ENCODE measurements at places on chromosomes 1 and 21. TPM values are rescaled to one million over a fixed set of nuclear protein-coding genes. Genes with fewer than 3 reads are reported as not detected.
A peak's percentile ranks its signal among the peaks of the same experiment; 100 is the strongest.

GRCh38 chr21:28356422-28356821, 636.3 kb downstream of the LTN1 start:
- no peak for DNase-seq

The TMEM269 gene
- not detected for total RNA-seq

The LCE3D gene
- not detected for total RNA-seq

- no peak for DNase-seq
Observed at GRCh38 chr1:177142791-177143271, 21.7 kb downstream of the ASTN1 start.

DNA sequence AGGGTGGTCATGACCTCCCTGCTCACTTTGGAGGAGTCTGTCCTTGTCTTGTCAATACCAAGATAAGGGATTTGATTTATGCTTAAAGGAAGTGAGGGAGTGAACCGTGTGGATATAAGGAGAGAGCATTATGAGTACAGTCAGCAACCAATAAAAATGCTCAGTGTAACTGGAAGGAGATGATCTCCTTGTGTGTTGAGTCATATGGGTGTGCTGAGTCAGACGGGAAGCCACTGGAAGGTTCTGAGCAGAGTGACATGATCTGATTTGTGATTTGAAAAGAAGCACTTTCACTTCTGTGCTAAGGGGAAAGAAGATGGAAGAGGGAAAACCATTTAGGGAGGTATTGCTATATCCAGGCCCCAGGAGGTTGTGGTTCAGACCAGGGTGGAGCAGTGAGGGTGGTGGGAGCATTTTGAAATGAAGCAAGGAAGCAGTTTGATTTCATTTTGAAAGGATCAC, 2.5 kb upstream of the BCL10 start:
- peak; percentile 72 for DNase-seq

Measured in aorta (tissue), 5 donors.